Activated CD4-positive, alpha-beta T cell treated with anti-CD3 and anti-CD28 coated beads for 24 hours (primary cell): ENCODE measurements at places on chromosomes 4 and X.
A peak's percentile ranks its signal among the peaks of the same experiment; 100 is the strongest.

DNA sequence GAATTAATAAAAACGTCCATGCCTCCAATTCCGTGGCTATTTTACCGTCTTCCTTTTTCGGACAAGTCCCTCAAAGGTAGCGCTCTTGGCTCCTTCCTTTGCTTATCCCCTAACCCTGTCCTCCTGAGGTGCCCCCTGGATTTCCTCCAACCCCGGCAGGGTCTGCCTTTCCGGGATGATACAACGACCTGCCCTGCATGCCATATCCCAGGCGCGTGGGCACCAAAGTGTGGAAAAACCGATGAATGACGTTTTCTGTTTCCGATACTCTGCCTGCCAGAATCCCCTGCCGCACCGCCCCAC lies 706 bp upstream of the CSTF2 start:
- DNase-seq: peak; percentile 20

DNA sequence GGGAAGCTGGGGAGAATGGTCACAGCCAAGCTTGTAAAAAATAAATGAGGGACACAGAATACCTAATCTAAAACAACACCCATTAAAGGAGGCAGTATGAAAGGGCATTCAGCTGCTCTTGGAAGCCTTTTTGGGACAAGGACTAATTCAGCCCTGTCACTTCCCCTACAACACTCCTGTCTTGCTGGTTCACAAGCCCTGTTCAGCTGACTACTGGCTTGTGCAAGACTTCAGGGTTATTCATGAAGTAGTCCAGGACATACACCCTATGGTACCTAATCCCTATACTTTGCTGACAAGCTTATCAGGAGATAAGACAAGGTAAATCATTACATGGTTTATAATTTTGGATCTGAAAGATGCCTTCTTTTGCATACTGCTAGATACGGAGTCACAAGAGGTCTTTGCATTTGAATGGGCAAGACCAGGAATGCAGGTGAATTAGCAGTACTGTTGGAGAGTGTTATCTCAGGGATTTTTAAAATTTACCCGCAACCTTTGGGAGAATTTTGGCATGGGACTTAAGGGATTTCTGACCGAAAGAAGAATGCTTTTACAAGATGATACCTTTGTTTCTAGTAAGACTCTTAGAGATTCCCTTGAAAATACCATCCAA lies 103.2 kb upstream of the LANCL3 start:
- no peak for DNase-seq

DNA sequence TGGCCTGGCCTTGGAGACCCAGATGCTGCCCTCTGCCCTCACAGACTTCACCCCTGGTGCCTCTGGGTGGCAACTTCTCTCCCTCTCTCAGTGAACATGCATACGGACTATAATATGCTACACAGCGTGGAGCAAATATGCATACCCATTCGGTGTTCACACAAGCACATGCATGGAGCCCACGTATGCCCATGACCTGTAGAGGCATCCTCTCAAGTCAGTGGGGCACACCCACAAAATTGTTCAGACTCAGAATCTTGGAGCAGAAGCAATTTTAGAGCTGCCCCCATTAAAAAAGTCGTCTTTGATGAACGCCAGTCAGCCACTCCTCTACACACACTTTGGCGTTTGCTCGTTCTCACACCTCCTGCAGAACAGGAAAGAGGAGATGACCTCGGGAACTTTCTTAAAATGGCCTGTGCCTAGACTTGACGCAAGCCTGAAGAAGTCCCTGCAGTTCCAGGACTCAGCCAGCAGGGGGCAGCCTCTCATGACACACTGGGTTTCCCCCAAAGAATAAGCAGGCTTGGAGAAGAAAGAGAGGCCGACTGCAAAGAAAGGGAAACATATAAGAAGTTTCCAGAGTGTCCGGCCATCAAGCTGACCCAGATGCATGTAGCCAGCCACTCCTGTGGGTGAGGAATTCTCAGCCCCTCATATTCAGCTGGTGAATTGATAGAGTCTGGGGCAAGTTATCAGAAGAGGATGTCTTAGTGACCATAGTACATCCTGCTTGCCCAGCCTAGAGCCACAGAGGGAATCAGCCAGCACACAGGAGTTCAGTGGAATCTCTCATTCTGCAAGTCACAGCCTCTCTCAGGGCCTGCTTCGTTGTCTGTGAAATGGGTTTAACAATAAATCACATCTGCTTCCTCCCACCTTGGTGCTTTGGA lies 17.3 kb downstream of the APLN start:
- peak; percentile 75 for DNase-seq

- no peak for DNase-seq
These were observed 86.4 kb upstream of the UXT start for GRCh38 chrX:47745416-47745815.
